Mucosa of gallbladder (tissue), 1 donor: ENCODE measurements at places on chromosomes 6 and 20.

GRCh38 chr6:62429781-62430180 lies 143.8 kb upstream of the KHDRBS2 start:
- no peak for DNase-seq

- peak; percentile 83 for DNase-seq
Observed at GRCh38 chr6:131909408-131910218, 41.6 kb downstream of the CCN2 start.

GRCh38 chr6:113493991-113494390 lies 363.2 kb upstream of the MARCKS start:
- DNase-seq, result no peak

DNA sequence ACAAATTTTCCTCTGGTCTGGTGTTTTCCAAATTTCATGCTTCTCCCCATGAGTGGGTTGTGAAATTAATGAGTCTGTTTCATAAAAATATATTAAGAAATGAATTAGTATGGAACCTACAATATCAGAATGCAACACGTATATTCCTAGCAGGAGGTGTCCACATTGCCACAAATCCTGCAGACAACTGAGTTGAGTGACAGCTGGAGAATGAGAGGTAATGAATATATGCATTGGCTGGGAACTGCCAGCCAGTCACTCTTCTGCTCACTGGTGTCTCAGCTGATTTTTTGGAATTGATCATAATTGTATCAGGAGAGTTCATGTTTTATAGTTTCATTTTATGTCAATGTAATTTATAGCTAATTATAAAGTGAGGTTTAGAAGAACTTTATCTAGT lies 6.3 kb upstream of the ARFGEF3 start:
- DNase-seq, result no peak

DNA sequence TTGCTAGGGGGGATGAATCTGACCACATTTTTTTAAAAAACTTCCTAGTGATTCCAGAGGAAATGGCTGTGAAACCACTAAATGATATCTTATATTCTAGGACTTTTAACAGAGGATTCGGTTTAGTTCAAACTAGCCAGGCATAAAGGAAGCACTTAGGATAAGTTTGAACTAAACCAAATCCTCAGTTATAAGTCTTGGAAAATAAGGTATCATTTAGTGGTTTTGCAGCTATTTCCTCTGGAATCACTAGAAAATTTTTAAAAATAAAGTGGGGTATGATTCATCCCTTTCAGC lies 327.9 kb upstream of the QKI start:
- DNase-seq, result no peak

- DNase-seq, result no peak
Observed at GRCh38 chr6:75492386-75493153, 1.0 kb downstream of the FILIP1 start.

DNA sequence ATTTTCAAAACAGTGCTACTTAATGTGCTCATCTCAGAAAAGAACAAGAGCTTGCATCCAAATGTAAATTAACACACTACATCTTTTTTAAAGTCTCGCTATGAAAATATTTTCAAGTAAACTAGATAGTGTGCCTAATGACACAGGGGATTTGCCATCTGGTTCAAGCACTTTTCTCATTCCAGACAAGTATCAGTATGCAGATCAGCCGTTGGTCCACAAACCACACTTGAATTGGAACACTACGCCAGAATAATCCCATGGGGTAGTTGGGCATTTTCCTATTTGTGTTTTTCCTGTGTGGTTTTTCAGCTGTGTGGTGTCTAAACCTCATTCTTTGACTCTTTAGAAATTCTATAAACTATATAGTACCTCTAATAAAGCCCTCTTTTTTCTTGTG lies 256.2 kb downstream of the EPHA7 start:
- DNase-seq, result no peak

- no peak for DNase-seq
Observed at GRCh38 chr6:36752886-36753506, 55.4 kb downstream of the RAB44 start.

DNA sequence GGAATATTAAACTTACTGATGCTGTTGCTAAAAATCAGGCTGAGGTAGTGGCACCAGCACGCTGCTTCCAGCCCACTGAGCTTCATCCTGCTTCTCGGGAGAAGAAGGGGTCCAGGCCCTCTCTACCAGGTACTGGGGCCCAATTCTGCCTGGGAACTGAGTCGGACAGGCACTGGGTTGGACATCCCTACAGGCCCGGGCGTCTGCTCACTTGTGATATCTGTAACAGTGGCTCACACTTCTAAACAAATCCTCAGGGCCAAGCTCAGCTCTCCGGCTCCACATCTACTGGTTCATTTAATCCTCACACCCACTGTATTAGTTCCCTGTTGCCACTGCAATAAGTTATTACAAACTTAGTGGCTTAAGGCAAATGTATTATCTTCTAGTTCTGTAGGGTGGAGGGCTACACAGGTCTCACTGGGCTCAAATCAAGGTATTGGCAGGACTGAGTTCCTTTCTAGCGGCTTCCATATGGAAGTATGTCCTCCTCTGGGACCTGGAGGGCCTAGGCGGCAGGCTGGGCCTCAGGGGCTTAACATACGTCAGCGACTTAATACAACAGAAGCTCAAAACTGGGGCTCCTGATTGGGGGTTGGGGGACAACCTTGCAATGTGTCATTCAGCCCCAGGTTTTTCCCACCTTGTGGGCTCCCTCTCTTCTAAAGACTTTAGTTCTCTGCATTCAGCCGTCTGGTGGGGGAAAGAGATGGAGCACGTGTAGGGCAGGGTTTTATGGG lies 1.6 kb upstream of the KCNK15 start:
- DNase-seq, result no peak

DNA sequence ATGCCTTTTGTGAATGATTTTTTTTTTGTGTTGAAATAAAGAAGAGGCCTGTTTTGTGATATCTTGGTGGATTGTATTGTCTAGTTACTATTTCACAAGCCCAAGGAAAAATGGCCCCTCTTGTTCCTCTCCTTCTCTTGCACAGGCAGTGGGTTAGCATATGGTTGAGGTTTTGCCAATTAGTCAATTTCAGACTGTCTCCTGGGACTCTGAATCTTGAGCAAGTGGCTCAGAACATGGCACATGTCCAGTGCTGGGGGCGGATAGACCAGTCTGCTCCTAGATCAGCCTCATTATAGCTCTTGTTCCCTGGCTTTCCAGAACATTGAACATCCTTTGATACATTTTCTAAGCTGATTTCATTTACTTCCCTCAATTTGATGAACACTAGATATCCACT lies 589.2 kb downstream of the PHF3 start:
- no peak for DNase-seq

DNA sequence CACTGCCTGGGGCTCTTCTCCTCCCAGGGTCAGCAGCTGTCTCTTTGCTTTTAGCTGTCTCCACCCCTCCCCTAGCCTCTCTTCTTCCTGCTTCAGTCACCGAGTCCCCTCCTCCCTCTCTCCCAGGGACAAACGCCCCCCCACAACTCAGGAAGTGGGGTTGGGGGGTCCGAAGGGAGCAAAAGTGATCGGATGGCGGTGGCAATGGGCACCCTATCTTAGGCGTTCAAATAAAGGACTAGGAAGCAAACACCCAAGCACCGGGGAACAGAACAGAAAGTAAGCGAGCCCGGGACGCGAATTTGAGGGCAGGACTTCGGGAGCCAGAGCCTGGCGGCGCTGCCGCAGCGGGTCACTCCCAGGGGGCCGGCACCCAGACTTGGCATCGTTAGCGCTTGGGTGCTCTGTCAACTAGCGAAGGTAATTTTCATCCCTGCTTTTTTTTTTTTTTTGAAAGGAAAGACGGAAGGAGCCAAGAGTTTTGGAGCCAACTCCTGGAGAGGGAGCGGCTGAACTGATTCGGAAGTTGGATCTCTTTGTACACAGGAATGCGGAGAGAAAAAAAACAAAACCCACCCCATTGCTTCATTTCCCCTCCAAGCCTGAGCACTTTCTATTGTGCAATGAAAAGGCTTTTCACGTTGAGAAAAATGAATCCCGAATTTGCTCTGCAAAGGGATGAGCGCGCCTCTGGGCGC lies 815 bp upstream of the ITPR3 start:
- peak; percentile 50 for DNase-seq

- DNase-seq, result no peak
Observed at GRCh38 chr20:52622081-52622480, 350.1 kb upstream of the TSHZ2 start.

DNA sequence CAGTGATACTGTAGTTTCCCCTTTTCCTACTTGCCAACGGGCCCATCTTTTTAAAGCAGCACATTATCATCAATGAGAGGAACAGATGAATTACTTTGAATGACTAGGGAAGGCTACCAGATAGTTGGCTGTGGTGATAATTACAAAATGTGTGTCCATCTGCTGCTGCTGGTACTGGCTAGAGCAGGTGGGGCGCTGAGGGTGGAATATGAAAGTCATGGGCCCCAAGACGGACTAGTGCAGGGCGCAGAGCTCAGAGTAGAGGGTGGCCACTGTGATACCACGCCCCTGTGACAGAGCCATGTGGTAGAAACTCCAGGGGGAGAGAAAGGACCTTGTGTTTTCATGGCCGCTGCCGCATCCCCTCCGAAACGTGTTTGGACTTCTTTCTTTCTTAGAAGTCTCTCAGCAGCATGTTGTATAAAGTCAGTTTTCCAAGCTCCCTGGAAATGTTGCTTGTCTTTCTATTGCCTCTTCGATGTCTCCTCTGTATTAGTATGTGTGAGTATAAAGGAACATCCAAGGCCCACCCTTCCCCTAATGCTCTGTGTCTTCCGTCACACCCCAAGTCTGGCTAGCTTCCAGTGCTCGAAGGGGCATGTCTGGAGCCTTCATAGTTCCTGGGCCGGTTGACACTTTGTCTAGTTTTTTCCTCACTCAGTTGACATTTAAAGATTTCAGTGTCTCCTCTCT lies 88.1 kb downstream of the PPP1R14C start:
- no peak for DNase-seq

GRCh38 chr6:106496823-106497222 lies 132.5 kb downstream of the RTN4IP1 start:
- DNase-seq, result no peak

DNA sequence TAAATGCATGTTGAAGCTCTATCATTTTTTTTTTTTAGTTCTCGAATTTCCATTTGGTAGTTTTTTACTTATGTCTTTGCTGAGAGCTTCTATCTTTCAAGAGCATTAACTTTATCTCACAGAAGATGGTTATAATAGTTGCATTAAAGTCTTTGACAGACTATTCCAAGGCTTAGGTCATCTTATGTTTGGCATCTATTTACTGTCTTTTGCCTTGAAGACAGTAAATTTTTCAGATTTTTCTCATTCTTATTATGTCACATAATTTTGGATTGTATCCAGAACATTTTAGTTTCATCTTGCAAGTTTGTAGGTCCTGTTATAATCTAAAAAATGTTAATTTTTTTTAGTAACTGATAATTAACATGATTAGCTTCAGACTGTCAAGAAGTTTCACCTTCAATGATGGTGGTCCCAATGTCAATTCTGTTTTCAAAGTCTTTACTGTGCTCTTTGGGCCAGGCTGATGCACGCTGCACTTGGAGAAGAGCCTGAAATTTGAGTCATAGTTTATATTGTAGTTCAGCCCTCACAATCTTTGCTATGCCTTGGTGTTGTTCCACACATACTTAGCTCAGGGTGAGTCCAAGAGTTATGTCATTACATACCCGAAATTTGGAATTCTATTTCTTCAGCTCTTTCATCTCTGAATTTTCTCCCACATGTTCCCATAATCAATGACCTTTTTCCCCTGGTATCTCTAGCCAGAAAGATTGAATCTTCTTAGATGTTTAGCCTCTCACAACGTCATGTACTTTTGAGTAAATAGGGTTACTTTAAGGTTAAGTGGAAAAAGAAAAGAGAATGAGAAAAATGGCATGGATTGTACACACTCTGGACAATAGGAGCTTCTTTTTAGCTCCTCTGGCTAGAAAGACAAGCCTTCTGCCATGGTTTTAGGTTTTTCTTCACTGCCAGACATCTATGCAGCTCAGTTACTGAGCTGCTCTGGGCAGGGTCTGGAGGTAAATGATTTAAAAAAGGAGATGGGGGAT lies 110.3 kb upstream of the BTBD3 start:
- DNase-seq, result no peak

- peak; percentile 68 for DNase-seq
Observed at GRCh38 chr6:111642463-111643158, 36.9 kb upstream of the TRAF3IP2 start.

- DNase-seq, result no peak
Observed at GRCh38 chr20:53468587-53468986, 125.1 kb downstream of the ZNF217 start.

GRCh38 chr6:16909658-16910360 lies 148.5 kb upstream of the ATXN1 start:
- no peak for DNase-seq

- DNase-seq, result no peak
Observed at GRCh38 chr6:130050230-130050629, 31.8 kb downstream of the L3MBTL3 start.

DNA sequence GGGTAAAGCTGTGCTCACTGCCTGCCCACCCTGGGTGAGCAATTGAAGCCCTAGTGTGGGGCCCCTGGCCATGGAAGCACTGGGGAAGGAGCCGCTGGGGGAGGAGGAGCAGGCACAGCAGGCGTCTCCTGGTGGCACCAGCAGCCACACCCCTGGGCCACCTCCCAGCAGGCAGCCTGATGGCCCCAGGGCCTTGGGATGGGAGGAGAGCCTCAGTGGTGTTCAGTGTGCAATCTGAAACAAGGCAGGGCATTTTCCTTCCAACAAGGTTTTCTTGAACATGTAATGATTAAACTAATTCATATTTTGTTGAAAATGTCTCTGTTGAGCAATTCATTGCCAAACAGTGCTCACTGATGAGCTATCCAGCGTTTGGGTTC lies 151.0 kb downstream of the ZDHHC14 start:
- no peak for DNase-seq

DNA sequence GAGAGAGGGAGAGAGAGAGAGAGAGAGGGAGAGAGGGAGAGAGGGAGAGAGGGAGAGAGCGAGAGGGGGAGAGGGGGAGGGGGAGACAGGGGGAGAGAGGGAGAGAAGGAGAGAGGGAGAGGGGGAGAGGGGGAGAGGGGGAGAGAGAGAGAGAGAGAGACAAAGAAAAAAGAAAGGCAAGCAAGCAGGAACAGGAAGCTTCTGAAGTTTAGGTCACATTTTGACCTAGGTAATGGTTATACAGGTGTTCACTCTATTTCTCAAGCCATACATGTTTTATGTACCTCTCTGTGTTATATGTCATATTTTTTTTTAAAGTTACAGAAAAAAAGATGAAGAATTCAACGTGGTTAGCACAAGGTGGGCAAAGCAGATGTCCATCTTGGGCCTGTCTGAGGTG lies 9.4 kb downstream of the NHSL1 start:
- no peak for DNase-seq
